GM23248 (cell line): ENCODE measurements at places on chromosomes 7 and 10. TPM values are rescaled to one million over a fixed set of nuclear protein-coding genes. Genes with fewer than 3 reads are reported as not detected.

Gene ANKRD2
- total RNA-seq = not detected in 2 replicates

Gene SFMBT2
- total RNA-seq = 0.13 and 0.22 TPM in 2 replicates

DNA sequence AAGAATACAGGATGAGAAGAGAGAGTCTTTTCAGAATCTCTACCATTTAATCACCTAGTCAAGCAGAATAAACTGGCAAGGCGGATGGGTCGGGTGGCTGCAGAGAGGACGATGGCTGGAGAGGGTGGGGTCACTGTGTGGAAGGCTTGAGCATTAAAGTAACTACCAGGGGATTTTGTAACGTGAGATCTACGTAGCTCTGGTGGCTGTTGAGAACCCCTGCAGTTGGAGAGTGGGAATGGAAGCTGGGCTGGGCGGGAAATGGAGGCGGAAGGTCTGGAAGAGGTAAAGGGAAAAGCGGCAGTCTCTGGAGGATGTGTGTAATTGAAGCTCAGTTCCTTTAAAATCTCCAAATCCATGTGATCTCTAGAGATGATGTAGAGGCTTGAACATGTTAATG lies 135.0 kb downstream of the GATA3 start:
- no peak for DNase-seq
- H3K36me3 ChIP-seq = no peaks in the 10 kb centered on the region
- H3K27ac ChIP-seq = no peak overlapping the region
- H3K4me3 ChIP-seq = no peak overlapping the region

Gene COL26A1
- 1.6 TPM in 1 of 2 replicates, not detected in the other for total RNA-seq

DNA sequence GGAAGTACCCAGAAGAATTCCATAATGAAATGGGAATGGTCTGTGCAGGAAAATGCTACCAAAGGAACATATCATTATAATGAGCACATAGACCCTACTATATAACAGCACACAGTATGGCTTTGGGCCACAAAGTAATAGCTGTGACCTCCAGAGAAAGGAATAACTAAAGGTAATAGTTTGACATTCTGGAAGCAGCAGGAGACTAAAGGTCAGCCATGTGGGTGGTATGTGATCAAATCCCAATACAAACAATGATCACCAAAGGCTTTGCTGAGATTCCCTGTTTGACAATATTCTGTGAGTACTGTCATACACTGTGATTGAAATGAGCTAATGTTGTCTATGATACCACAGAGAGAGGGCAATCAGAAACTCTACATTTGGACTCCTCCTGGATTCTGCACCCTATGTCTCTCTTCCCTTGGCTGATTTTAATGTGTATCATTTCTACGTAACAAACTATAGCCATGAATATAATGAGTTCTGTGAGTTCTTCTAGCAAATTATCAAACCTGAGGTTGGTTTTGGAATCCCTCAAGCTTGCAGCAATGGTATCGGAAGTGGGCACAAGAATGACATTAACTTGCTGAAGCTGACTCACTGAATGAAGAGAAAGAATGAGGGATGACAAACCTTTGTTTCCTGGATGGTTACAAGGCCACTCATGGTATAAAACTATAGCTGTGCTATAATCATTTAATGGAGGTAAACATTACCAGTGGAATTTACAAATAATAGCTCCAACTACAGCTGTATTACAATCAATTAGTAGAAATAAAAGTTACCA lies 99.6 kb downstream of the JMJD1C start:
- no peak overlapping the region for H3K4me3 ChIP-seq
- H3K4me1 ChIP-seq = peaks cover 16% of the 10 kb centered on the region
- peak; percentile 66 for DNase-seq
- peak overlapping the region; percentile 27; the same call in 1 of the 2 replicates for H3K27ac ChIP-seq
- H3K36me3 ChIP-seq = no peaks in the 10 kb centered on the region
- H3K27me3 ChIP-seq = no peaks in the 10 kb centered on the region

DNA sequence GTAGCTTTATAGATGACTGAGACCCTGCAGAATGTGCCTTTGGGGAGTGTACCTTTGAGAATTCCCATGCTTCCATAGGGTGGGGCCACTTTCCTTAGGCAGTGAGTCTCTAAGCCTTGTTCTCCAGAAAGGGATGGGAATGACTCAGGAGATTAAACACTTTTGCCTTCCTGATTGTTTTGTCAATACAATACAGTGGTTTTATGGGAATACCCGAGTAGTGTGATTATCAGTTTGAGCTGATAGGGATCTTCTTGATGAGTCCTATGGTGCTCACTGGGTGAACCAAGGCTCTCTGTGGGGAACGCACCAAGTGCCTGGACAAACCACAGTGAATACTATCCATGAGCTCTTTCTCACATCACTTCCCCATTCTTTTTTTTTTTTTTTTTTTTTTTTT lies 6.3 kb downstream of the MYOF start:
- DNase-seq = peak; percentile 74
- H3K4me3 ChIP-seq = no peak overlapping the region
- H3K27me3 ChIP-seq = no peaks in the 10 kb centered on the region
- H3K36me3 ChIP-seq = peaks cover 8% of the 10 kb centered on the region
- H3K27ac ChIP-seq = peak overlapping the region; percentile 96
- peaks cover 65% of the 10 kb centered on the region for H3K4me1 ChIP-seq

DNA sequence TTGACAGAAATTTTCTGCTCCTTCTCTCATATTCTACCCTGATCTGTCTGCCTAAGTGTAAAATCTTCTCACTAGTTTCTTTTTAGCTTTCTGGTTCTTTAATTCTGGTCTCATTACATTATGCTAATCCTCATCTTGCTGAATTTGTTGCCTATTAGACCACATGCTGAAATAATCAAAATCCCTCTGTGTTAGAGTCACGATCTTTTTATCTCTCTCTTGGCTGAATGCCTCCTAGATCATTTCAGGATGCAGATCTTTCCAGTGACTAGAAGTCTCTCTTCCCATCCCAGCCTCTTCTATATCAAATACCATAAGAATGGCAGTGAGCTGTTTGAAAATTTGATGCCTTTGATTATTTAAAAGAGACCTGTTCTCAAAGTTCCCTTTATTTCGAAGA lies 661.9 kb downstream of the SORCS1 start:
- no peaks in the 10 kb centered on the region for H3K4me1 ChIP-seq
- H3K27me3 ChIP-seq = no peaks in the 10 kb centered on the region
- no peak overlapping the region for H3K27ac ChIP-seq
- no peak overlapping the region for H3K4me3 ChIP-seq
- peak; percentile 9 for DNase-seq

- no peak overlapping the region for H3K4me3 ChIP-seq
- H3K27me3 ChIP-seq = no peaks in the 10 kb centered on the region
These were observed 486.7 kb downstream of the SDK1 start for GRCh38 chr7:3787717-3788264.

- H3K27me3 ChIP-seq = no peaks in the 10 kb centered on the region
- H3K4me3 ChIP-seq = no peak overlapping the region
- no peaks in the 10 kb centered on the region for H3K36me3 ChIP-seq
- H3K27ac ChIP-seq = no peak overlapping the region
- peaks cover 15% of the 10 kb centered on the region for H3K4me1 ChIP-seq
These were observed 151.0 kb downstream of the PLPP4 start for GRCh38 chr10:120607710-120608703.

Gene TAS2R16
- not detected in 2 replicates for total RNA-seq

- no peak for DNase-seq
- no peak overlapping the region for H3K4me3 ChIP-seq
- H3K27me3 ChIP-seq = no peaks in the 10 kb centered on the region
- H3K27ac ChIP-seq = no peak overlapping the region
- H3K36me3 ChIP-seq = no peaks in the 10 kb centered on the region
- no peaks in the 10 kb centered on the region for H3K4me1 ChIP-seq
These were observed 41.6 kb downstream of the TSPAN15 start for GRCh38 chr10:69492746-69493462.

GRCh38 chr7:115224922-115225321 lies 303.0 kb downstream of the MDFIC start:
- no peaks in the 10 kb centered on the region for H3K27me3 ChIP-seq
- H3K4me1 ChIP-seq = peaks cover 17% of the 10 kb centered on the region
- H3K4me3 ChIP-seq = no peak overlapping the region
- no peak overlapping the region for H3K27ac ChIP-seq
- no peak for DNase-seq

- peak; percentile 56 for DNase-seq
- no peaks in the 10 kb centered on the region for H3K36me3 ChIP-seq
- H3K27ac ChIP-seq = no peak overlapping the region
- H3K4me3 ChIP-seq = no peak overlapping the region; the same call in 1 of the 2 replicates
- no peaks in the 10 kb centered on the region for H3K4me1 ChIP-seq
These were observed 67.4 kb downstream of the PDGFA start for GRCh38 chr7:452226-452751.

- no peak overlapping the region for H3K27ac ChIP-seq
- H3K4me1 ChIP-seq = peaks cover 13% of the 10 kb centered on the region
- no peaks in the 10 kb centered on the region for H3K36me3 ChIP-seq
- peaks cover 10% of the 10 kb centered on the region; the same call in 1 of the 2 replicates for H3K27me3 ChIP-seq
- DNase-seq = no peak
These were observed 61.2 kb upstream of the ABLIM1 start for GRCh38 chr10:114719311-114719710.

Gene BLNK
- total RNA-seq = not detected in 2 replicates

Gene CD36
- 1.3 TPM in 1 of 2 replicates, not detected in the other for total RNA-seq

DNA sequence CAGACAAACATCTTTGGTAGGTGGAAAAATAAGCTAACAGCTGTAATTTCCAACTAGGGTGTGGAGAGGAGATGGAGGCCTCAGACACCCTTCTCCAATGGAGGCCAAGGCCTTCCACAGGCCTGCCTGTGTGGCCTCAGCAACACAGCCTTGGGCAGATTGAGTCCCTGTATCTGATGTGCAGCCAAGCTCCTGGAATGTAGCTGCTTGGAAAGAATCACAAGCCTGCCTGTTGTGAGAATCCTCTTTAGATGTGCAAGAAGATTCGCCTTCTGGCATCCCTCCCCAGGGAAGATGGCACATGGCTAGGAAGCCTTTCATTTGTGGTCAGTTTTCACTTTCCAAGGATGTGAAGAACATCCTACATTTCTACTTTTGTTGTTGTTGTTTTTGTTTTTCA lies 684.0 kb downstream of the GRID1 start:
- no peaks in the 10 kb centered on the region for H3K36me3 ChIP-seq
- H3K27me3 ChIP-seq = no peaks in the 10 kb centered on the region
- DNase-seq = no peak

GRCh38 chr10:78925800-78926319 lies 142.9 kb upstream of the ZMIZ1 start:
- H3K4me3 ChIP-seq = no peak overlapping the region
- peak overlapping the region; percentile 53 for H3K27ac ChIP-seq
- H3K27me3 ChIP-seq = no peaks in the 10 kb centered on the region
- no peaks in the 10 kb centered on the region for H3K36me3 ChIP-seq
- peaks cover 22% of the 10 kb centered on the region for H3K4me1 ChIP-seq
- peak; percentile 97 for DNase-seq

DNA sequence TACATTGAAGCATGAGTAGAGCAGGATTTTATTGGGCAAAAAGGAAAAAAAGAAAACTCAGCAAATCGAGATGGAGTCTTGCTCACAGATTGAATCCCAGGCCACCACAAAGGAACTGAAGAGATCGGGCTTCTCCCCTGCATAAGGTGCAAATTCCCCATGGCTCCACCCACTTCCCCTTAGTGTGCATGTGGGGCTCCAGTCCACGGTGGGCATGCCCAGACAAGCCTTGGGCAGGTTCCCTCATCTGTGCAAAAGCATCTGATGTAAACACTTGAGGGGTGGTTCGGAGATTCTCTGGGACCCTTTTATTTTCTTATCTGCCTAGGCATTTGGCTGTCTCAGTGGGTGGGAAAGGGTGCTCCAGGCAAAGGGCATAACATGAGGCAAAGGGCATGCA lies 150.7 kb downstream of the CFTR start:
- no peaks in the 10 kb centered on the region for H3K27me3 ChIP-seq
- H3K27ac ChIP-seq = no peak overlapping the region
- H3K4me1 ChIP-seq = no peaks in the 10 kb centered on the region
- H3K36me3 ChIP-seq = no peaks in the 10 kb centered on the region
